ENCODE measurements at places on chromosomes 1 and 21. TPM values are rescaled to one million over a fixed set of nuclear protein-coding genes. Genes with fewer than 3 reads are reported as not detected.

DNA sequence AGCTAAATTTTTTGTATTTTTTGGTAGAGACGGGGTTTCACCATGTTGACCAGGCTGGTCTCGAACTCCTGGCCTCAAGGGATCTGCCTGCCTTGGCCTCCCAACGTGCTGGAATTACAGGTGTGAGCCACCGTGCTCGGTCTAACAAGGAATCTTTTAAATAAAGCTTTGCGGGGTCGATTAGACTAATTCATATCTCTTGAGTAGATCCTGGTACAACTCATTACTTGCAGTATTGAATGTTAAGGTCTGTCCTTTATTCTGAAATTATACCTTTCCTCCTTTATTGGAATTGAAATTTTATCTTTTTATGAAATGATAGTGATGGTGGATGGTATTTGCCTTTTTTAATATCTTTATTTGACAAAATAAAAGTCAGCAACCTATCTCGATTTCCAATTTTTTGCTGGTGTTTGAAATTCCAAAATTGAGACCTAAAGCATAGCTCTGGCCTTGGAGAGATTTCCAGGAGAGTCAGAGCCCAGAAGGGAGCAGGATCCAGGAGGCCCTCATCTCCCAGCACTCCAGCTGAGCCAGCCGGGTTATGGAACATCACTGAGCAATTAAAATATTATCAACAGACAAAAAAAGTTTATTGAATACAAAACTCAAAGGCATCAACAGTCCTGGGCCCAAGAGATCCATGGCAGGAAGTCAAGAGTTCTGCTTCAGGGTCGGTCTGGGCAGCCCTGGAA lies 4.7 kb downstream of the S100A2 start:
- H3K36me3 ChIP-seq, result no peaks in the 10 kb centered on the region
- H3K27me3 ChIP-seq, result no peaks in the 10 kb centered on the region
- H3K4me1 ChIP-seq, result peaks cover 7% of the 10 kb centered on the region
- no peak overlapping the region for H3K4me3 ChIP-seq

- H3K27ac ChIP-seq, result peak overlapping the region; percentile 79
- no peak overlapping the region for H3K4me3 ChIP-seq
- no peaks in the 10 kb centered on the region for H3K27me3 ChIP-seq
- H3K4me1 ChIP-seq, result peaks cover 21% of the 10 kb centered on the region
- peak; percentile 55 for DNase-seq
These were observed 54.0 kb downstream of the OLFML3 start for GRCh38 chr1:114033216-114033706.

- DNase-seq, result no peak
- no peak overlapping the region for H3K4me3 ChIP-seq
- H3K27ac ChIP-seq, result no peak overlapping the region
These were observed 171.4 kb upstream of the ZP4 start for GRCh38 chr1:238061967-238062613.

GRCh38 chr1:208061632-208062031 lies 150.7 kb upstream of the CD34 start:
- no peak for DNase-seq
- peaks cover 17% of the 10 kb centered on the region for H3K27me3 ChIP-seq
- peaks cover 7% of the 10 kb centered on the region for H3K4me1 ChIP-seq
- no peak overlapping the region for H3K4me3 ChIP-seq

DNA sequence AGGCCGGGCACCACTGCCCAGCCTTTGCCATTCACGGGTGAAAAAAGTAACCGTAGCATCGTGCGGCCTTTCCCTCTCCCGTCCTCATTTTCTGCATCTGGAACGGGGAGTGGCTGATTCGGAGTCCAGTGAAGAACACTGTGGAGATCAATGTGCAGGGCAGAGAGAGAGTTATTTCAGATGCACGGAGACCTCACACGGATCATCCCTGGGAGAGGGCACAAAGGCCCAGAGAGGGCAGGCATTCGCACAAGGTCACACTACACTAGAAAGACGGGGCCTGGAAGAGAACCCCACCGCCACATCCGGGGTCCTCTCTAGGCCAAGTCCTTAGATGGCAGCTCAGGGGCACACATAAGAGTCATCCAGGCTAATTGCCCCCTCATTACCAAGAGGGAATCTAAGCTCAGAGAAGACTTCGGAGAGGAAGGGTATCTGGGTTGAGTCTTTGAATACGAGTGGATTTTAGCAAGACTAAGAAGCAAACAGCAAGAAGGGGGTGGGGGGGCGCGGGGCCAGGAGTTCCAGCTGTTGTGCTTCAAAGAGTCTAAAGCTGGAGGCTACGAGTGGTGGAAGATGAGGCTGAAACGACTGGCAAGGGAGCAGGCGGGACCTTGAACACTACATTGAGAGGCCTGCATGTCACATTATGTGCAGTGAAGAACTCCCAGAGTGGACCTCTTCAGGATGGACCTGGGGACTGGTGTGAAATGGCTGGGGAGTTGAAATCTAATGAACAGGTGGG lies 857 bp downstream of the GPX7 start:
- H3K27ac ChIP-seq, result peak overlapping the region; percentile 64
- H3K36me3 ChIP-seq, result no peaks in the 10 kb centered on the region
- H3K27me3 ChIP-seq, result no peaks in the 10 kb centered on the region
- H3K4me3 ChIP-seq, result peak overlapping the region; percentile 33
- H3K4me1 ChIP-seq, result peaks cover 25% of the 10 kb centered on the region
- DNase-seq, result no peak

- H3K27ac ChIP-seq, result no peak overlapping the region
- DNase-seq, result peak; percentile 88
- H3K27me3 ChIP-seq, result no peaks in the 10 kb centered on the region
- no peaks in the 10 kb centered on the region for H3K4me1 ChIP-seq
- no peak overlapping the region for H3K4me3 ChIP-seq
These were observed 113.5 kb downstream of the MAP3K21 start for GRCh38 chr1:233440951-233441401.

The OR2G6 gene
- total RNA-seq, result not detected

The REG4 gene
- 106 TPM for total RNA-seq

GRCh38 chr1:38745476-38746401 lies 113.8 kb downstream of the RRAGC start:
- no peaks in the 10 kb centered on the region for H3K27me3 ChIP-seq
- no peak overlapping the region for H3K4me3 ChIP-seq
- DNase-seq, result no peak
- no peaks in the 10 kb centered on the region for H3K4me1 ChIP-seq
- H3K27ac ChIP-seq, result no peak overlapping the region

The RHBDL2 gene
- total RNA-seq, result 0.57 TPM

DNA sequence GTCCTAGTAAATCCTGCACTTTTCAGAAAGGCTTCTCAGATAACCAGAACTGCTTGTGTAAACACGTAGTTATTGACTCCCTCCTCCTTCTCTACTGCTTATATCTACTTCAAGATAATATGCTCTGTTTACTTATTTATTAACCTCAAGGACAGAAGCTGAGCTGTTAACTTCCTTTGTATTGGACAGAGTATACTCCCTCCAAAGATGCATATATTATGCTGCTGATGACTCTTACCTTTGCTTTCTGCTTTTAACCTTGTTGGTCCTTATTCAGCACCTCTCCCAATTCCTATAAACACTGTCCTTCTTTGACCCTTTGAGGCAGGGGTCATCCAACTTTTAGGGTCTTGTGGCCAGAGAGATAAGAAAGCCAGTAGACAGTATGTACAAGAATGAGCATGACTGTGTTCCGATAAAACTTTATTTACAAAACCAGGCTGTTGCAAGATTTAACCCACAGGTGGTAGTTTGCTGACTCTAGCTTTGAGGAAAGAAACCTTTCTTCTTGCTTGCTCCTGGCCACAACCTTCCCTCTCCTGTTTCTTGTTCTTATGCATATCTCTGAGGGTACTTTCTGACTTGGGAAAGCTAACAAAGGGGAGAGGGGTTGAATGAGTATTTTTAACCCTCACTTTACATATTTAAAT lies 4.9 kb downstream of the TPM3 start:
- no peaks in the 10 kb centered on the region for H3K27me3 ChIP-seq
- peak overlapping the region; percentile 53 for H3K27ac ChIP-seq
- no peaks in the 10 kb centered on the region for H3K36me3 ChIP-seq
- no peaks in the 10 kb centered on the region for H3K4me1 ChIP-seq

GRCh38 chr21:38910390-38911067 lies 104.8 kb downstream of the ETS2 start:
- no peaks in the 10 kb centered on the region for H3K36me3 ChIP-seq
- no peak overlapping the region for H3K4me3 ChIP-seq
- H3K27me3 ChIP-seq, result no peaks in the 10 kb centered on the region

- no peak overlapping the region for H3K4me3 ChIP-seq
- H3K27ac ChIP-seq, result no peak overlapping the region
- DNase-seq, result peak; percentile 78
- no peaks in the 10 kb centered on the region for H3K27me3 ChIP-seq
- no peaks in the 10 kb centered on the region for H3K36me3 ChIP-seq
- H3K4me1 ChIP-seq, result no peaks in the 10 kb centered on the region
These were observed 274.5 kb downstream of the CTH start for GRCh38 chr1:70685300-70686286.

Data from hepatocyte (in vitro differentiated cells).